Thymus (tissue), 14 donors: ENCODE measurements at places on chromosomes 16 and 17. TPM values are rescaled to one million over a fixed set of nuclear protein-coding genes. Genes with fewer than 3 reads are reported as not detected.

DNA sequence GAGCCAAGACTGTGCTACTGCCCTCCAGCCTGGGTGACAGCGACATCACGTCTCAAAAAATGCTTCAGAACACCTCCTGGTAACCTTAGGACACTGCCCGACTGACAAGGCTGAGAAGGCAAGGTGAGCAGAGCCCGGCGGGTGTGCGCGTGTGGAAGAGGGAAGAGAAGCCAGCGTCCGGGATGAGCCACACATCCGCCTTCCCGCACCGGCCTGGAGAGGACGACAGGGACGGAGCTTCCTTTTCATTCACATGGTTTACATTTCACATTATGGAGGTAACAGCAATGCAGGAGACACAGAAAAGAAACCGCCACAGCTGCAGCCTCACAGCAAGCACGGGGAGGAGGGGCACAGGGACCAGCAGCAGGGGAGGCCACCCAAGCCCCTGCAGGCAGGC lies 16.5 kb downstream of the HAGH start:
- DNase-seq: no peak

- no peak for DNase-seq
These were observed 317.0 kb downstream of the MAF start for GRCh38 chr16:79283578-79283977.

GRCh38 chr16:28538733-28539596 lies at the start of gene NUPR1:
Gene NUPR1, minus strand, starts transcription at chr16:28538974. Its CDS starts 67 bp downstream, at chr16:28538907.
- DNase-seq: no peak

DNA sequence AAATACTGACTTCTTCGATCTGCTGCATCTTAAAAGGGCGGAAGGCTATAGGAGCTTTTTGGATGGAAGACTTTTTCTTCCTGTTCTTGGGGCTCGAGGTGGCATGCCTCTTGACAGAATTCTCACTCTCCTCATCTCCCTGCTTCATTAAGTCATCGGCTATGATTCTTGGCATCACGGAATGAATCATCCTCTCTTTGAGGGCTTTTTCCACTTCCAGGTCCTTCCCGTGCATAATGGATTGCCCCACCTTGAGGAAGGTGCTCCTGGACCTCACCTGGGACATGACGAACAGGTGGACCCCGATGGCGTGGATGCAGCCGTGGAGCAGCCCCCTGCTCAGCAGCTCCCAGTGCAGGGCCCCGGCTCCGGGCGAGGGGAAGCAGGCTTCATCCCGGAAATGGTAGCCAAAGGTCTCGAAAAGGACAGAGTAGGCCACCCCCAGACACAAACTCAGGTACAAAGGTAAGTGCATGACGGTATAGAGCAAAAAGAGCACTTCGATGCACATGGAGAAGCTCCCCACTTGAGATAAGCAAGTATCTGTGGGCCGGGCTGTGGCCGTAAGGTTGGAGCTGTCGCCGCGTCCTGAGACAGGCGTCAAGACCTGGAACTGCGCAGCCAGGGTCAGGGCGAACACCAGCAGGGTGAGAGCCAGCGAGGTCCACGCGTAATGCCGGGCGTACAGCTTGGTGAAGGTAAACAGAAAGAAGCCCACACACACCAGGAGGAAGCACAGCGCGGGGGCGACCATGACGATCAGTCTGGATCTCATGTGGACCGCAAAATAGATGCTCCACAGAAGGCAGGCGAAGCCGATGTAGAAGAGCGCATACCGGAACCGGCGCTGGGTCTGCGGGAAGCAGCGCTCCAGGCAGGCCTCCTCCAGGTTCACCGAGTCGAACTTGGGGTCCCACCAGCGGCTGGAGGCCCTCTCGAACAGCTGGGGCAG lies 1.7 kb downstream of the ADCY9 start:
- no peak for DNase-seq

The ADAM11 gene
- 0.33 TPM for total RNA-seq

The WDR81 gene
- 12.0 TPM for total RNA-seq

The KRT16 gene
- 7.5 TPM for total RNA-seq
